Activated T-cell treated with anti-CD3 and anti-CD28 coated beads, Interleukin-2, amount 50 U/mL, for 4 hours (primary cell): ENCODE measurements at places on chromosomes 6 and 20.

DNA sequence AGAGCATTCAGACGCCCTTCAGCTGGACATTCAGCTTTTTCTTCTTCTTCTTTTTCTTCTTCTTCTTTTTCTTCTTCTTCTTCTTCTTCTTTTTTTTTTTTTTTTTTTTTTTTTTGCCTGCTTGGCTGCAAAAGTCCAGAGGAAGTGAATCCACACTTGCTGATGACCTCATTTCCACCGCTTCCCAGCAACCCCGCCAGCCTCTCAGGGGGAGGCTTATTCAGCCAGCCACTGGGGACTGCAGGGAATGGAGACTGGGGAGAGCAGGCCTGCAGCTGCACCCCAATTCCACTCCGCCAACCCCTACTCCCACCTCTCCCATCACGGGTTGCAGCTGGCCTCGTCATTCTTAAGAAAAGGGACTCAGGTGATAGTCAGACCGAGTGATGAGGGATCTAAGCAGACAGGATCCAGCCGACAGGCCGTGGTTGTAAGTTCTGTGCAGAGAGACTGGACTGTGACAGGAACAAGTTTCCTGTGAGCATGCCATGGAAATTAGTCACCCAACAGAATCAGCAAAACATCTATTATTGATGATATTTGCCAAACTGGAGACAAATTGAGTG lies 59.0 kb upstream of the QKI start:
- DNase-seq, result no peak

GRCh38 chr20:2626853-2627541 lies 25.4 kb upstream of the NOP56 start:
- no peak for DNase-seq

DNA sequence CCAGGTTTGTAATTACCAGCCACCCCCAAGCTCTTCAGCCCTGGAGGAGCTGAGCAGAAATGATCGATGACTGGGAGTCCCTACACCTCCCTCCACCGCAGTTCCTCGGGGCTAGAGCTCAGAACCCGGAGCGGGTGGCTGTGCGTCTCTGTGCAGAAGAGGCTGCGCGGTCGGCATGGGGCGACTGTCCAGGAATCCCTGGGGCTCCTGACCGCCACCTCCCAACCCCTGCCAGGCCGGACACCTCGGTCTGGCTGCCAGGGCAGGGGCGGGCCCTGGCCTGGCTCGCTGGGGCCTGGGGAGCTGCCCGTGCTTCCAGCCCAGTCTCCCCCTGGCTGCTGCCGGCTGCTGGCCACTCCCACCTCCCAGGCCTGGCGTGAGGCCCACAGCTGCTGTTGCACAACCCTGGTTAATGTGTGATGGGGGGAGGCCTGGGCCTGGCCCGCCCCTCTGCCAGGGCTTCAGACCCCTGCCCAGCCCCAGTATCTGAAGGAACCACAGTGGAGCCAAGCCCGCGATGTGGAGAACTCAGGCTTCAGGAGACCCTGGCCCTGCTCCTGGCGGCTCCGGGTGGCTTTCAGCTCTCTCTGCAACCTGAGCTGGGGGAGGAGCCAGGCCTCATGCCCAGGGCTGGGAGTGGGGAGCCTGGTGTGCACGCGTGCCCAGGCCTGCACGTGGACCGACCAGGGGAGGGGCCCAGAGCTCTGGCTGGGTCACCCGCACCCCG lies 1.2 kb downstream of the SLC2A4RG start:
- no peak for DNase-seq

DNA sequence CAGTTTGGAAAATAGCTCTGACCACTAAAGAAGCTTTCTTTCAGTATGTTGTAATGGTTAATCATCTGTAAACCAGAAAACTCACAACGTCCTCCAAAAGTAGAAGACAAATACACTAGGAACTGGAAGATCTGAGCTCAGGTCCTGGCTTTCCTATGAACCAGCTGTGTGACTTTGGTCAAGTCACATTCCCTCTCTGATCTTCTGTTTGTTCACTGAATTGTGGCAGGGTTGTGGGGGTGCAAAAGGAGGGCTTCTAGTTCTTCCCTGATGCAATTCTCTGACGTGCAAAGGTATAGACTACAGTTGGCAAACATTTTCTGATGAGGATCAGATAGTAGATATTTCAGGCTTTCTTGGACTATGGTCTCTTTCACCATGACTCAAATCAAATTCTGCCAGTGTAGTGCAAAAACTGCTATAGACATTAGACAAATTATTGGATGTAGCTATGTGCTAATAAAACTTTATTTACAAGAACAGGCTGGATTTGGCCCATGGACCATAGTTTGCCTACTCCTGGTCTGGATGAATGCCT lies 44.9 kb downstream of the ATXN1 start:
- DNase-seq, result no peak

DNA sequence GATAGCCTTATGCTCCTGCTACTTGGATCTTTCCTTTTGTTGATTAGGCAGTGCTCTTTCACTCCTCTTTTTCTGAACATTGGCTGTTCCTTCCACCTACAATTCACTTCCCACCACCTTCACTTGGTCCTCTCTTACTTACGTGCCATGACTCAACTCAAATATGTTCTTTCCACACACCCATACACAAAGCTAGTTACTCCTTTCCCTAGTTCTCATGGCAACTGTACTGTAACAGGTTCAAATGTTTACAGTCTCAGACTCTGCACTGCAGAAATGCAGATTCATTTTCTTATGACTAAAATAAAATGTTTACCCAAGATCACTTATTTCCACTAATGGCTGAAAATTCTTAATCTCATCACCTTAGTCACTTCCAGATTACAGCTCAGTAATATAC lies 174.0 kb upstream of the TSHZ2 start:
- DNase-seq, result no peak

DNA sequence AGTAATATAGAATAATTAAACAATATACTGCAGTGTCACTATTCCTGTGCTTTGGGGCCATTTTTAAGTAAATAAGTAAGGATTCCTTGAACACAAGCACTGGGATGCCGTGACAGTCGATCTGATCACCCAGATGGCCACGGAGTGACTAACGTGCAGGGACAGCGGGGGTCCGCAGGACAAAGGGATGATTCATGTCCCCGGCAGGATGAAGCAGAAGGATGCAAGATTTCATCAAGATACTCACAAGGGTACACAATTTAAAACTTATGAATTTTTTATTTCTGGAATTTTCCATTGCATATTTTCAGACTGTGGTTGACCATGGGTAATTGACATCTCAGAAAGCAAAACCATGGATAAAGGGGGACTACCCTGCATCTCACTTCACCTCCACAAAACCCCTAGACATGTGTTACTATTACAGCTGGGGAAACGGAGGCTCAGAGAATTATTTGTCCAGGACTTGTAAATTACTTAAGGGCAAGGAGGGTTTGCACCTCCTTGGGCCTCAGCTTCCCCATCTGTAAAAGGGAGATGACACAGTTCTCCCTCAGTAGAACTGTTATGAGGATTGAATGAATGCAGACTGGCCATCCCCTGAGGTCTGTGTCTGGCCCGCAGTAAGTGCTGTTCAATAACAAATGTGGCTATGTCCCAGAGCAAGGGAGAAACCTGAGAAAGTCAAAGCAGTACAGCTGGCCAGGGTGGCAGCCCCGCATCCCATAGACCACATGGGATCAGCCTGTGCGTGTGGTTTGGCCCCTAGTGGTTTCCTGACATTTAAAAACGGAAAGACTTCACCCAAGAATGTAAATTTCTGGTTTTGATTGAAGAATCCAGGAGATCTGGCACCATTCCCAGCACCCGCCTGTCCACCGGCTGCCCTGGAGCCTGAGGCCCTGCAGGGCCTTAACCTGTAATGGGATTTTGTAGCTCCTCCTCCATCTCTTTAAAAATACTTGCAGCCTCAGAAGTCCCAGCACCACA lies 235.5 kb downstream of the BMP7 start:
- no peak for DNase-seq

- no peak for DNase-seq
Measured at GRCh38 chr6:67802771-67803170, 832.3 kb upstream of the ADGRB3 start.

DNA sequence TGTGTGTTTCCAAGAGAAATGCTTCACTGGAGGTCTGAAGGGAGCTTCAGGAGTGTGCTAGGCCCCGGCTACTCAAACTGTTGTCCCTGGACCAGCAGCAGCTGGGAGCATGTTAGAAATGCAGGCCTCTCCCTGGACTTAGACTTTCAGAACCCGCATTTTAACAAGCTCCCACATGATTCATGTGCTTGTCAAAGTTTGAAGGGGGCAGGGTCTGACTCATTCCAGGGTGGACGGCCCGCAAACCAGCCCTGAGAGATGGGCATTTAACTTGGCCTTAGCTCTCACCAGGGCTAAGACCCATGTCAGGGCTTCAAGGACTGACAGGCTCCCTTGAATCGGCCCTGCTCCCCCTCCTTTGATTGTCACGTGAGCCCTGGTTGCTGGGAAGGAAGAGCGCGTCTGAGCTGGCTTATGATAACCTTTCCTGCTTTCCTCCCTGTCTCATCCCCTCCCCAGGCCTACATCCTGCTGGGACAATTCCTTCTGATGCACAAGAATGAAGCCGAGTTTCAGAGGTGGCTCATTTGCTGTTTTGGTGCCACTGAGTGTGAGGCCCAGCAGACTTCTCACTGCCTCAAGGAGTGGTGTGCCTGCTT lies 35.5 kb downstream of the BANF2 start:
- no peak for DNase-seq

DNA sequence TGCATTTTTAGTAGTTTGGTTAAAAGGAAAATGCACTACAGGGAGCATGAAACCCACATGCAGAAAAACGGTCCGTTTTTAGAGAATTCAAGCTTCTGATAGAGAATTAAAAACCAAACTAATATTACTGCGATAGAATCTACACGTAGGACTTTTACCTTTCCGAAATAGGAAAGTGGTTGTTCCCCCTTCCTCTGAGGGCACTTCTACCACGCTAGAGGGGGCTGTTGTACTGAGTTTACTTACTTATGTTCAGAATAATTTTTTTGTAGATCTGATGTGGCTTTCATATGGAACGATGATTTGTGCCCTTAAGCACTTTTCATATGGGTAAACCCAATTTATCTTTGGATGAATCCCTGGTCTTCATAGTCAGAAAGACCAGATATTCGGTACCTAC lies 264.3 kb upstream of the PLN start:
- DNase-seq, result peak; percentile 30

DNA sequence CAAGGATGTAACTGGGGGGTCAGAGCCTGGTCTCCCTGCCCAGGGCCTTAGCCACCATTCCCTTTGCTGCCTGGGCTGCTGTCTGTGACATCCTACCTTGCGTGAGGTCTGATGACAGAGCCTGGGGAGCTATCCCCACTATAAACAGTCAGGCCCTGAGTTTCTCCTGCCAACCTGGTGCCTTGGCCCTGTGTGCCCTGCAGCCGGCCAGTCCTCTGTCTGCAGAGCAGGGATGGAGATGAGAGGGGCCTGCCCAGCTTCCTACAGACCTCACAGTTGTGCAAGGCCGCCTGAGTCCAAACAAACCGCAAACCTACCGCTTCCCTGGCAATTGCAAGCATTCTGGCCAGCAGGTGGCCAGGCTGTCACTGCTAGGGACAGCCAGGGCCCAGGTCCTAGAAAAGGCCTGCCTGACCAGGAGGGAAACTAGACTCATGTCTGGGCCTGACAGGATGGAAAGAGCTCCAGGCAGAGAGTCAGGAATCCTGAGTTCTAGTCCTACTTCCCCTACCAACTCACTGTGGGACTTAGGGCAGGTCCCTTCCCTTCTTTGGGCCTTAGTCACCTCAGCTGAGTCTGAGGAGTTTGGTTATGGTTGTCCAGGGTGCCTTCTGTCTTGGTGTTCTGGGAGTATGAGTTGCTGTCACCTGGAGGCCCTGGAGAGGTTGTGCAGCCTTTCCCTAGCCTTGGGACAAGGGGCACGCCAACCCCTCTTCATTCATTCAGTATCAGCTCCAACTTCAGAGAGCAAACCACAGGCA lies 86.2 kb downstream of the VEGFA start:
- DNase-seq, result no peak

DNA sequence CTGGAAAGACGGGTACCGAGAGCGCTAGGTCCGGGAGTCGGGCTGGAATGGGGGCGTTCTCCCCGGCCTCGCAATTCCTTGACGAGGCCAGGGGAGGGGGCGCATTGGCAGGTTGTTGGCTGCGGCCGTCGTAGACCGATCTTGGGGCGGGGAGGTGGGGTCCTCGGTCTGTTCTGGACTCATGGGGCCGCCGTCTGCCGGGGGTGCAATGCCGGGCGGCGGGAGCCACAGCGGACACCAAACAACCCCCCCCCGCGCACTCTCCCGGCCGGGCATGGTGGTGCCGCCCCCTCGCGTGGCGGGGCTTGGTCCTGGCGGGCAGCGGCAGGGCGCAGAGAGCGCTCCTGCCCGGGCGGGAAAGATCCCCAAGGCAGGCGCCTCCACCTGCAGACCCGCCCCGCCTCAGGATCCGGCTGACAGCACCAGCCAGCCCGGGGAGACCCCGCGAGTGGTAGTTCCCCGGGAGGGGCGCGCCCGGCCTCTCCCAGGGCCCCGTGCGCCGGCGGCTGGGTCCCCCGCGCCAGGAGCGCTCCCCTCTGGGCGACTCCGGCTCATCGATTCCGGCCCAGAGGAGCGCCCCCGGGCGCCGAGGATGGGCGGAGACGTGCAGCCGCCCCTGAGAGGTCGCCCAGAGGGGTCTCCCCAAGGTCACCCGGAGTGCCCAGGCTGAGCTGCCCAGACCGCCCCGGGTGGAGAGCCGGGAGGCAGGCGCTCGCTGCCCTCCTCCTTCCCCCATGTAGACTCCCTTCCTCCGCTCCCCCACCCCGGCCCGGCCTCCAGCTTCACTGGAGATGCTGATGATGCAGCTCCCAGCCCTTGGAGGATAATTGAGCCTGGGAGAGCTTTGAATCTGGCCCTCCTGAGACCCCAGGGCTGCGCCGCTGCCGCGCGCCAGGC lies 709 bp downstream of the PPP1R16B start:
- DNase-seq, result peak; percentile 29

- DNase-seq, result no peak
Measured at GRCh38 chr6:63888416-63888815, 252.8 kb downstream of the PHF3 start.

GRCh38 chr6:157996201-157996712 lies 14.6 kb downstream of the SYNJ2 start:
- DNase-seq, result no peak

- DNase-seq, result no peak
Measured at GRCh38 chr6:111201244-111201554, 113.9 kb downstream of the SLC16A10 start.

DNA sequence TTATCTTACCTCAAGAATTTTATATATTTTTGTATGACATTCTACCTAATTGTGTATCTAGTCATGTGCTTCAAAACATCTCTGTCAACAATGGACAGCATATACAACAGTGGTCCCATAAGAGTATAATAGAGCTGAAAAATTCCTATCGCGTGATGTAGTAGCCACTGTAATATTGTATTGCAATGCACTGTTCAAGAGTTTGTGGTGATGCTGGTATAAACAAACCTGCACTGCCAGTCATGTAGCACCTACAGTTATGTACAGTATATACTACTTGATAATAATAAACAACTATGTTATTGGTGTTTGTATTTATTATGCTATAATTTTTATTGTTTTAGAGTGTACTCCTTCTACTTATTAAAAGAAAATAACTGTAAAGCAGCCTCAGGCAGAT lies 672.7 kb downstream of the CD109 start:
- no peak for DNase-seq

GRCh38 chr6:95280686-95281273 lies 296.6 kb upstream of the MANEA start:
- DNase-seq, result no peak

GRCh38 chr6:70079241-70079640 lies 212.9 kb downstream of the COL19A1 start:
- DNase-seq, result no peak
